ENCODE measurements at places on chromosomes 2 and 18.

- DNase-seq: no peak
Observed at GRCh38 chr18:79064228-79064627, 5.0 kb upstream of the ATP9B start.

GRCh38 chr2:240835528-240835927, 15.5 kb upstream of the KIF1A start:
- DNase-seq: no peak

DNA sequence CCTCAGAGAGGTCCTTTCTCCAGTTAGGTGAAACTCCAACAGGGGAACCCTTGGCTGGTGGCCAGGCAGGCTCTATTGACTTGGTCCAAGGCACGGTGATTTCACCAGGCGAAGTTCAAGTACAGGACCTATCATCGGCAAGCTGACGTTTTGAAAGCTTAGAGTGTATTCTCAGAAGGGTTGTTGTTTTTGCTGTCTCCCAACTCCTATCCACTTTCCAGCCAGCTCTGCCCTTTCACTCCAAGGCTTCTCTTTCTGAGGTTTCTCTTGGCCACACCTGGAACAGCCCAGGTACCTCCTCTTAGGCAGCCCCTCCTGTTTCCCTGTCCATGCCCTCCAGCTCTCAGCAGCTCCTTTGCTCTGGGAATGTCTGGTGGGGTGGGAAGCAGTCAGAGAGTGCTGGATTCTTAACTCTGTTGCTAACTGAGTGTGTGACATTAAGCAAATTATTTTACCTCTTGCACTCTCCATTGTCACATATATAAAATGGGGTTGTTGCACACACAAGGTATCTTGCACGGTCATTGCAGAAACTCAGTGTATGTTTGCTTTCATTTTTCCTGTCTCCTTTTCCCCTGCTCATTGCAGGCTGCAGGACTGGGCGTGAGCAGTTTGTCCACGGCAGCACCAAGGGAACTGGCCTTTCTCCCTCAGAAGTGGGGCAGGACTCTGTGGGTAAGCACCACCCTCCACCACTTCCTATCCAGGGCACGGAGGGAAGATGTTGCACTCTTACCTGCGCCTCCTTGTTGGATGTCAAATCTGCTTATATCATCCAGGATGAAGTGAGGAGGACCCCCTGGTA, 30.2 kb downstream of the CAPN13 start:
- no peak for DNase-seq

DNA sequence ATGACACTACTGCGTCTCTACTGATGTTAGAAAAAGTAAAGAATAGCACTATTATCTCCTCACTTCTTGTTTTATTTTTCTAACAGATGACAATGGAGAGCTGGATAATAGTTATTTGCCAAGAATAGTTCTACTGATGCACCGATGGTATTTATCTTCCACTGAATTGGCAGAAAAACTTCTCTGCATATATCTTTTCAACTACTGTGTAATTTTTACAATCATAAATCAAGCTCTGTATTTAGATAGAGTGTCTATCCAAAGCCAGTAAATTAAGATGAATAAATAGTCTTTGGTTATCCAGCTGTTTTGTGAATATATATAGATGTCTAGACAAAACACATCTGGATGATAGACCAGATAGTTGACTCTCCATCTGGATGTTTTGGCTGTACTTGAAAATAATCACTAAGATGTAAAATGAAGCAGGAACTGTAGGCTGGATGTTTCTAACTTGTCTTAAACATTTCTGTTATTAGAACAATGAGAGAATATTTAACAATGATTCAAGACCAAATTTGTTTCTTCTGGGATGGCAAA, 40.1 kb downstream of the RASGRP3 start:
- no peak for DNase-seq

DNA sequence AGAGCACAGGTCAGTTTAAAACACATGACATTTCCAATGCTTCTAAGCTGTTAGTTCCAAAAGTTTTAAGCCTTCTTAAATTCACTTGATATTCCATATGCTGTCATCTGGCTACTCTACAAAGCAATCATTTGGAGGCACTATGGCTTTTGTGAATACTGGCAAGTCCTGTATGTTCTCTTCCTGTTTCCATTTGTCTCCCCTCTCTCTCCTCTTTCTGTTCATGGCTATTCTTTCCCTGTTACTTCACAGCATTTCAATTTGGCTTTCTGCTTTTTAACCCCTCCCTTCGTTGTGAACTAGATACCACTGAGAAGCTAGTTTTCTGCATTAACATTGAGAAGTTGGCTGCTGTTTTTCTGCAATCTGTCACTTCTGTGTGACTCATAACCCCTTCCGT, 1337.2 kb upstream of the CELF4 start:
- DNase-seq: no peak

- DNase-seq: no peak
Observed at GRCh38 chr2:217585362-217585761, 417.4 kb downstream of the TNS1 start.

DNA sequence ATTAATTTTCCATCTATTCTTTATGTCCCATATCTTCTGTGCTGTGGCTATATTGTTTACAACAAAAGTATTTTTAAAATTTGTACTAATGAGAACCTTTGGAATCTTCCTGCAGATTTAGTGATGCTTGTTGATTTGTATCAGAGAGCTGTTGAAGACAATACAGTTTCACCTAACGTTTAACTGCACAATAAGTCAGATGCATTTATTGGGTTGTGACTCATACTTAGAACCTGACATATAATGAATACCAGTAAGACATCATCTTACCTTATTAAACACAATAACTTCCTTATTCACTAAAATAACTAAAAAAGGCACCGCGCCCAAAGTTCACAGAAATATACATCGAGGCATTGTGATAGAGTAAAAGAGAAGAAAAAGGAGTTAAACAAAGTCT, 43.8 kb upstream of the IL1R1 start:
- DNase-seq: no peak

Data from stimulated activated CD4-positive, alpha-beta T cell treated with anti-CD3 and anti-CD28 coated beads, Interleukin-1b, Interleukin-23, amount 100 ng/mL, for 1 hour (primary cell).